ENCODE measurements at places on chromosomes 3 and 15.

- no peak for DNase-seq
Observed at GRCh38 chr3:13787533-13788132, 92.2 kb downstream of the WNT7A start.

DNA sequence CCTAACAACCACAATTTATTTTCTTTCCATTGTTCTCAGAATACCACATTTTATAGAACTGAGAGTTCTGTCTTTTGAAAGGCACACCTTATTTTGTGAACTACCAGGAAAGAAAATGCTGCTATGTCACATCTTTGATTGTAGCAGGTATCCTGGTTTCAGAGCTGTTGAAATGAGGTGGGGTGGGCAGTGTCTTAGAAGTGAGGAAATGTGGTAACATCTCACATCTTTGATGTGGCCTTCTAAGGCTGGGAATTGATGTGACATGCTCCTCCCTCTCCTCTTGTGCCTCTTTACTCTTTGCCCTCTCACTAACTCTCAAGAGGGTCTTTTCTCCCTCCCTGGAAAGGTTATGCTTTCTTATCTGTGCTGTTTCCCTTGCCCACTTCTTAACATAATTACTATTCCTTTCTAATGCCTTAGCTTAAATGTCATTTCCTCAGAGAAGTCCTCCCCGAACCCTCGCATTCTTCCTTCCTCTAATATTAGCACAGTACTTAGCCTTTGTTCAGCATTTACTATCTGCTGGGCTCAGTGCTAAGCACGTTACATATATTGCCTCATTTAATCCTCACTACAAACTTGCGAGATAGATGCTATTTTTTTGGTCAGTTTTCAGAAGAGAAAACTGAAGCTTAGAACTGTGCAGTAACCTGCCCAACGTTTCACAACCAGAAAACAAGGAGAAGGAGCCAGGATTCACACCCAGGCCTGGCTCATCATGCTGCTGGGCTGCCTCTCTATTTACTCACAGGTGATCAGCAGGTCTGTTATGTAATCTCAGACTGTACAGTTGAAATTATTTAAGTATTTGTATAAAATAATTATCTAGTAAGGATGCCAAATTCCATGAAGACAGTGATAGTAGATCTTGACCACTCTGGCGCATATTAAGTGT, 24.0 kb upstream of the SPTSSB start:
- no peak for DNase-seq

DNA sequence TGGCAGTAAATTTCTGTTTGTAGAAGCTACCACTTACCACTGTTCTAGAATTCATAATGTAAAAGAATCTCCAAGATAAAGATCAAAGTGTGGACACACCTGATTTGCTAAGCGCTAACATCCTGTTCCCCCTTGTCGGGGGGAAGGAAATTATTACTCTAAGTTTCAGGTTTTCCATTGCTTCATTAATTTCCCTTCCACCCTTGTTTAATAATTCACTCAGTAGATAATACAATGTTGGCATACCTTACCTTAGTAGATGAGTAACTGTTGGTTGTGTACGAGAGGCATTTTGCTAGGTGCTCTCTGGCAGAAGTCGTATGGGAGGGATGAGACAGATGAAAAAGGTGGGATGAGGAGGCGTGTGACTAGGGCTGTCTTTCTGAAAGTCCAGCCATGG, 641.2 kb upstream of the ARRDC4 start:
- DNase-seq: no peak

GRCh38 chr3:34727700-34728099, 911.6 kb upstream of the ARPP21 start:
- DNase-seq: peak; percentile 2

GRCh38 chr3:58989163-58989562, 60.7 kb downstream of the CFAP20DC start:
- peak; percentile 70 for DNase-seq

GRCh38 chr3:72176537-72177041, 391.6 kb upstream of the PROK2 start:
- no peak for DNase-seq

- DNase-seq: peak; percentile 13
Observed at GRCh38 chr3:129277829-129278271, 820 bp upstream of the HMCES start.

DNA sequence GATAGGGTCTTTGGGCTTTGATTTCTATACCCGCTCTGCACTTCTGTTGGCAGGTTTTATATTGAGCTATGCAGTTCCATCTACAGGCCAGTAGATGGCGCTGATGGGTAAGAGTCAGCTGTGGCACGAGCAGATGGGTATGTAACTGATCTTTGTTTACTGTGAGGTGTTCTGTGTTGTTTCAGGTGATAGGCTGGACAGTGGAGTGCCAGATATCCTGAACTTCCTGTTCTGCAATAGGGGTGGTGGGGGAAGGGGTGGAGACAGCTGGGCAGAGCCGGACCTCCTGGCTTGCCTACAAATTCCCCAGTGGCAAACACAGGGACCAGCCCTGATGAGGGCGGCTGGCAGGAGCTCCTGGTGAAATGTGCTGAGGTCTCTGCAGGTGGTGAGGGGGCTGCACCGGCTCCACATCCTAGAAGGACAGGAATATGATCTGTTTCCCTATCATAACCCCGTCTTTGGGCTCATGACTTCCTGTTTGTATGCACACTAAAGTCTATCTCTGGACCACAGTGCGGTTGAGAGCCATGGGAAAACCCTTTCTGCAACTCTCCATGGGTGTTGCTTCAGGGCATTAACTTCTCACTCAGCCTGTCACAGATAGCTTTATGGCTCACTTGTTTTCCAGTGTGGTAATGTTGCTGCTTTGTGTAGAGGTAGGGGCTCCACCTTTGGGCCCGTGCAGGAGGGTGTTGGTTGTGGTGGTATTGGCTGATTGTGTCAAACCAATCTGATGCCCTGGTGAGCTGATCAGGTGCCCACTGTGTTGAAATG, 13.4 kb upstream of the FAM98B start:
- DNase-seq: peak; percentile 28

GRCh38 chr3:55923626-55924025, 436.5 kb upstream of the WNT5A start:
- DNase-seq: no peak

DNA sequence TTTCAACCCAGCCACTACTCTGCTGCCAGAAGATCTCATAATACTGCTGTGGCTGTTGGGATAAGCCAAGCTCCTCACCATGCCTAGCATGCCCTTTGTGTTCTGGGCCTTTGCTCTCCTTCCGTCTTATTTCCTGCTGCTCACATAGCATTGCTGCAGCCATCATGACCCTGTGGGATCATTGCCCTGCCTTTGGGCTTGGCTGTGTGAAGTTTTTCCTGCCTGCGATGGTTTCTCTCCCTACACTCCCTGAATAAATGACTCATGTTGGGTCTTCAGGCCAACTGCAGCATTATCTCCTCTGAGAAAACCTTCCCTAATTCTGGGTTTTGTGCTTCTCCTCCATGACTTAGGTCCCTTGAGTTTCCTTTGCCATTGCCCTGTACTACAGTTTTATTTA, 20.8 kb upstream of the TRA2B start:
- no peak for DNase-seq

DNA sequence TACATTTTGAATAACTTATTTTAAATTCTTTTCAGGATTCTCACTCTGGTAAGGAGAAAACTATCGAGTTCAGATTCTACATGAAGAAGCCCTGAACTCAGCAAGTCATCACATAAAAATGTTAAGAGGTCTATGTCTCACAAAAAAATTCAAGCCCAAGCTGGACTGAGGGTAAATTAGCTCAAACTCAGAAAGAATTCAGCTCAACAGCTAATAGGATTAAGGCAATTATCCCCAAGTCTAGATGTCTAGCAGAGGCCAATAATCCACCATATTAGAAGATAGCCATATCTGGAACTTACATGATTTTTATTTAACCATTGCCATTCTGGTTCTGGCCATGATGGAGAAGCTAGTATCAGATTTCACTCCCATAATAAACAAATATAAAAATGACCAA, 909.7 kb downstream of the PLOD2 start:
- no peak for DNase-seq

DNA sequence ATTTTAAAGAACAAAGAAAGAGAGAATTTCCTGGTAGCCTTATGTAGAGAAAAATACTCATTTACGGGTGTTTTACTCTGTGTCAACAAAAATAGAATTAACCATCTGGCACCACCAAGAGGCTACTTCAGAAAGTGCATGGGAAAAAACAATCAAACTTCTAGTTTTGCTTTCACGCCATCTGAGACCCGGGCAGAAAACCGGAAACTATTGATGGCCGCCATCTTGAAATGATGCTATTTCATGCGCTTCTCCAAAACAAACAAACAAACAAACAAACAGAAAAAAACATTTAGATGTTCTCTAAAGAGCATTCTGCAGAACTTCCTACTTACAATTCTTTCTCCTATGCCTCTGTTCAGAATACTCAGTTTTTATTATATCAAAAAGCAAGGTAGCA, 49.4 kb upstream of the SYNPR start:
- DNase-seq: peak; percentile 34
